Right hindlimb (tissue), 1 donor: ENCODE measurements at places on chromosomes 7 and 10.

- no peak for DNase-seq
Observed at GRCh38 chr10:21020545-21020944, 123.4 kb upstream of the NEBL start.

- DNase-seq: no peak
Observed at GRCh38 chr7:148337246-148337965, 253.2 kb upstream of the C7orf33 start.

- DNase-seq: peak; percentile 82
Observed at GRCh38 chr10:126387931-126388911, at the start of gene ADAM12. ADAM12 (minus strand) TSS chr10:126388477; CDS start chr10:126388145, 332 bp downstream.

DNA sequence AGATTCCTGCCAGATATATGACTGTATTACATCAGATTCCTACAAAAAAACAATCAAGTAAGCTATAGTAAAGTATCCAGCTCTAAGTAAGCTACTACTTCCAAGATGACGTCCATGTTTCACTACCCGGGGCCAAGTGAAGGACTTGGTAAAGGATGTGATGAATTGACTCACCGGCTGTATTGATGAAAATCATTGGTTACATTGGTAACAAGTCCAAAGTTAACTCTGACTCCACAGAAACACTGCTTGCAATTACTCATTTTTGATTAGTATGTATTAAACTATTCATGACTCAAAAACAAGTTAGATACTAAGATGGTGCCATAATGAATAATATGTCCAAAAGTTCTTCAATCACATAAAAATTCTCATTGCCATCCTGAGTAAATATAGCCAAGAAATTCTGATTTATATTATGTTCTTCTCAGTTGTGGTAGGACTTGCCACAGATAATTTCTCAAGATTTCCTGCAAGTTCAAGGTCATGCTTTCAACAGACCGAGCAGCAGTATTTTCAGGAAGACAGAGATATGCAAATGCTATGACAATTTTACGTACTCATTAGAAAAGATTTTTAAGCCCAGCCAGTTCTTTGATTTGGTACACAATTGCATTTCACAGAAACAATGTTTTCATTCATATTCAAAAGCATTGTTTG is 12.6 kb upstream of the DNAJC1 start:
- DNase-seq: no peak

DNA sequence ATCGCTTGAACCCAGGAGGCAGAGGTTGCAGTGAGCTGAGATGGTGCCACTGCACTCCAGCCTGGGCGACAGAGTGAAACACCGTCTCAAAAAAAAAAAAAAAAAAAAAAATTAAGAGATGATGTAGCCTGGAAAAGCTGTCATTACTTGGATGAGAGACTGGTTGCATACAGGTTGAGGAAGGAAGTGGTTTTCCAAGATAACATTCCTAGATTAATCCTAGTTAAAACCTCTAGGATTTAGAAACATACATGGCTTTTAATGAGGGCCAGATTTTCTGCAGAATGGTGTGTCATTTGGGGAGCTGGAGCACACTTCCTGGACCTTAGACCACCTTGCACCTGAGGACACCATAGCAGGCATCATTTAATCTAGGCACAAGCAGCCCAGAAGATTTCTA is 17.8 kb downstream of the VWA2 start:
- no peak for DNase-seq
